NCI-H2081 (cell line): ENCODE measurements at places on chromosomes 7 and 10.

DNA sequence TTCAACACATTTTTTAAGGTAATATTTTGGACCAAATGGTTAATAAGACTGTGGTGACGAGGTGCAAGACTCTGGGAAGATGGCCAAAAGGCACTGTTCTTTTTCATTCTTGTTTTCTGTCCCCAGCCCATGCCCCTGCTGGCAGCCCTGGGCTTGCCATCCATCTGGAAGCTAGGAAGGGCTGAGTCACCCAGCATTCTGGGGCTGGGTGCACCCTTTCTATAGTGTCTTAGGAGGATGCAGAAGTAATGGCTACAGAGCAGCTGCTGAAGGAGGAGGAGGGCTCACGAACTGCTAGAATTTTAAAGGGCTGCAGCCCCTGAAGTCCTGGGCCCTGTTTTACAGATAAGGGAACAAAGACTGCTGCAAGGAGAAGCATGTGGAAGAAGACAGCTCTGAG is 42.8 kb upstream of the ZNF32 start:
- no peak for DNase-seq

GRCh38 chr7:111676167-111676566 is 113.9 kb upstream of the IMMP2L start:
- DNase-seq = no peak

DNA sequence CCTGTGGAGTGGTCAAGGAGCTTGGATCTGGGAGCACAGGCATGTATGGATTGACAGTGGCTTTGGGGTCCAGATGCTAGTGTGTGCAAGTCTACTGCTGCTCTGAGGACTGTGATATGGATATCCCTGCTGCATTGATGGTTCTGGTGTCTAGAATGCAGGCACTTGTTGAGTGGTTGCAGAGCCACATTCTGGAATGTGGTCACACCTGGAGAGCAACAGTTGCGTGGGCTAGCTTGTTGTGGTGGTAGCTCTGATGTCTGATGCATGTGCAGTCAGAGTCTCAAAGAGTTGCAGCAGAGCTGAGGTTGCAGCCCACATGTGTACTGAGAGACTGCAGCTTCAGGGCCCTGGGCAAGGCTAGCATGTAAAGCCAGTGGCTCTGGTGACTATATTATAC is 43.2 kb downstream of the CCDC7 start:
- no peak for DNase-seq

- no peak for DNase-seq
Observed at GRCh38 chr10:12727832-12728215, 273.7 kb downstream of the CCDC3 start.

GRCh38 chr10:60137292-60137992 is 231.1 kb upstream of the CCDC6 start:
- DNase-seq = no peak
